ENCODE measurements at places on chromosomes 5 and 9.

GRCh38 chr9:113741886-113742854, 133.9 kb upstream of the ZNF618 start:
- no peak for DNase-seq

GRCh38 chr9:114688379-114688778, 6.4 kb upstream of the TEX48 start:
- DNase-seq: no peak

DNA sequence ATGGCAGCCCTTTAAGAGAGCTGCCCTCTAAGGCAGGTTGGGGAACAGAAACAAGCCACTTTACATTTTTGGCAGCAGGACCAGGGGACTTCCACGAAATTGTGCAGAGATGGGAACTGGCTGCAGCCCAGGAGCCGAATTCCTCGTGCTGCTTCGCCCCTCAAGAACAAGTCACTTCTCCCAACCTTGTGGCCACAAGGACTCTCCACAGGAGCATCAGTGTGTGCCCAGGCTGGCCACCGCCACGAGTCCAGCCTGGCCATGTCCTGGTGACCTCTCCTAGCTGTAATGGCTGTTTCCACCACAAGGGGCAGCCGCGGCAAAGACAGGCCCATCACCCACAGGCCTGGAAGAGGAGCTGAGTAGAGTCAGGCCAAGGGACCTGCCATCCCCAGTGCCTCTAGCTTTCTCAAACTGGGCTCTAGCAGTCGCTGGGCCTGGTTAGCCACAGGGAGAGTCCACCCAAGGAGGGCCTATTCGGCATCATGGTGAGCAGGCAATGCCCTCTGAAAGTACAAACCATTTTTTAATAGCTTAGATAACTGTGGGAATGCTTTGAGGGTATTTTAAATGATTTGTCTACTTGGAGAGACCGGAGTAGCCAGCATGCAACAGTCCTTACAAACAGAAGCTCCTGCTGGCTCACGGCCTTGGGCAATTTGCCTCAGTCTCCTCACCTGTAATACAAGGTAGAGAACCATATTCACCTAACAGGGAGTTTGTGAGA, 129.0 kb downstream of the COL23A1 start:
- DNase-seq: peak; percentile 7

DNA sequence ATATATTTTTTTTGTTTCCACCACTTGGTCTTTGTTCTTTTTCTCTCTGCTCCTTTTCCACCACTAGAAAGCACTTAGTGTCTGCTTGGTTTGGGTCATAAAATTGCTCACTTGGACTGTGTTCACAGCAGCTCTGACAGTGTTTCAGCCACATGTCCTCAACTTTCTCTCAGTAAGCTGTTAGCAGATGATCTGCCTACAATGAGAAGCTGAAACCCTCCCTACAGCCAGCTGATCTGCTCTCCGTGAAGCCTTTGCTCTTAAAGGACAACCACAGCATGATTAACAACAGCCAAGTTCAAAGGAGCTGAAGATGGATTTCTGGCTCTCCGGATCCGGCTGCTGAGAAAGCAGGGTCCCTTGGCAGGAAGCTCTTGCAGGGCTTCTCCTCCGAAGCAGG, 31.6 kb downstream of the PRLR start:
- no peak for DNase-seq

- DNase-seq: no peak
Measured at GRCh38 chr9:80968611-80969010, 720.7 kb downstream of the TLE1 start.

DNA sequence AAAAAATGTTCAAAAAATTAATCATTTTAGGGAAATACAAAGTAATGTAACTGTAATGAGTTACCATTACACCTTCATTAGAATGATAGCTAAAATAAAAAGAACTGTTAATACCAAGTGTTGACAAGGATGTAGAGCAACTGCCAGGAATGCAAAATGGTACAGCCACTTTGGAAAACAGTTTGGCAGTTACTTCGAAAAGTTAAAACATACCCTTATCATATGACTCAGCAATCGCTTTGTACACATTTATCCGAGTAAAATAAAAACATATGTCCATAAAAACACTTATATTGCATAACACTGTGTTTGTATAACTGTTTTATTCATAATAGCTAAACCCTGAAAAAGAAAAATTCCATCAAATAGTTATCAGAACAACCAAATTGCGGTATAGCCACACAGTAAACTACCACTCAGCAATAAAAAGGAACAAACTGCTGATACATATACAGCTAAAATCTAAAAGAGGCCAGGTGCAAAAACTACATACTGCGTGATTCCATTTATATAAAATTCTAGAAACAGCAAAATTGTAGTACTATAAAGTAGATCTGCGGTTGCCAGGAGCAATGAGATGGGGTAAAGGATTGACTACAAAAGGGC, 61.7 kb downstream of the RFX3 start:
- no peak for DNase-seq

DNA sequence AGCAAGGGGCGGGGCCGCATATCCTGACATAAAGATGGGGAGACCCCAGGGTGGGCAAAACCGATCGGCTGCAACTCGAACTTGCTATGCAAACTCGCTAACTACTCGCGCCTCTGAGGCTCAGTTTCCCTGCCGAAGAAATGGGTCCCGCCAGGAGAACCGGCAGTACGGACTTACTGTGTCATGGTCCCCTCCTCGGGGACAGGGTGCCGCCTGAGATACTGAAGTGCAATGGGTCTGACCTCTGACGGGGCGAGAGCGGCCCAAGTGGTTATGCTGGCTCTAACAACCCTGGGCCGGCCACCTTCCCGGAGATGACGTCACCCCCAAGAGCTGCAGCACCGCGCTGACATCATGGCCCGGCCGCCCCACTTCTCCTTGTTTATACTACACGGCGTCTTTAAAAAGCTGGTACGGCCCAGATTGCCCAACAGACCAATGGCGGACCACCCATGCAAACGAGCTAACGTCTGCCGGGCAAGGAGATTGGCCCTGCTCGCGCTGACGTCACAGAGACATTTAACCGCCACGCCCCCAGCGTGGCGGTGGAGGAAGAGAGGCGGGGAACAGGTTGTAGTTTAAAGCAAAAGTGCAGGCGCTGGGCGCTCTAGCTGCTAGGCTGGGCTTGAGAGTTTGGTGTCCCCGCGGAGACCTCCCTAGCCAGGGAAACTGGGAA, 490 bp upstream of the RNF44 start:
- DNase-seq: peak; percentile 99

DNA sequence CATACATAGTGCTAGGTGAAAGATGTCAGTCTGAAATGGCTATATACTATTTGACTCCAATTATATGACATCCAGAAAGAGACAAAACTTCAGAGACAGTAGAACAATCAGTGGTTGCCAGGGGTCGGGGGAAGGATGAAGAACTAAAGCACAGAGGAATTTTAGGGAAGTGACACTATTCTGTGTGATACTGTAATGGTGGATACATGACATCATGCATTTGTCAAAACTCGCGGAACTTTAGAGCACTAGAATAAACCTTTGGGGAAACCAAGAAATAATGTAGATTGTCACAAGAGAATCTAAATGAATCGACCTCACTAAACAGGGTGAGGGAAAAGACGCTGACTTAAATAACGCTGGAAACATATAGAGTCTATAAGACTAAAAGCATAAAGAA, 107.0 kb upstream of the RETREG1 start:
- DNase-seq: no peak

DNA sequence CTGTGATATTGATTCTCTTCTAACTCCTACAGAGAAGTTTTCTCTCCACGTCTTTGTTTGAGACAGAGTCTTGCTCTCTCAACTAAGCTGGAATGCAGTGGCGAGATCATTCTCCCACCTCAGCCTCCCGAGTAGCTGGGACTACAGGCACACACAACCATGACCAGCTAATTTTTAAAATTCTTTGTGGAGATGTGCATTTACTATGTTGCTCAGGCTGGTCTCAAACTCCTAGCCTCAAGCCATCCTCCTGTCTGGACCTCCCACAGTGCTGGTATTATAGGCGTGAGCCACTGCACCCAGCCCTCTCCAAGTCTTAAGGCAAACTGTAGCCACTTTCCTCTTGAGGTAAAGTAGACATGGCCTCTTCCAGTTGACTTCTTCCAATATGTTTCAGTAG, 72.2 kb downstream of the SNX18 start:
- DNase-seq: no peak

- no peak for DNase-seq
Measured at GRCh38 chr9:9792144-9792857, 820.5 kb downstream of the PTPRD start.

GRCh38 chr9:109969011-109969410, 189.0 kb downstream of the PALM2AKAP2 start:
- DNase-seq: no peak

GRCh38 chr9:135939351-135940265, 21.6 kb downstream of the UBAC1 start:
- no peak for DNase-seq

GRCh38 chr5:124157320-124157719, 589.1 kb downstream of the ZNF608 start:
- no peak for DNase-seq

DNA sequence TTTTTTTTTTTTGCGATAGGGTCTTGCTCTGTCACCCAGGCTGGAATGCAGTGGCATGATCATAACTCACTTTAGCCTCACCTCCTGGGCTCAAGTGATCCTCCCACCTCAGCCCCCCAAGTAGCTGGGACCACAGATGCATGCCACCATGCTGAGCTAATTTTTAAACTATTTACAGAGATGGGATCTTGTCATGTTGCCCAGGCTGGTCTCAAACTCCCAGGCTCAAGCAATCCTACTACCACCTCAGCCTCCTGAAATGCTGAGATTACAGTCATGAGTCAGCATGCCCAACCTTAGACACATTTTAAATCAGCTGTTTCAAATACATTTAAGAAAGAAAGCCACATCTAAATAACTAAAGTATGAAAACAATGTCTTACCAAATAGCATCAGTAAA, 439.0 kb downstream of the EBF1 start:
- no peak for DNase-seq

- no peak for DNase-seq
Measured at GRCh38 chr9:75699017-75699416, 191.5 kb upstream of the PCSK5 start.

GRCh38 chr5:154236011-154236410, 45.5 kb downstream of the GALNT10 start:
- no peak for DNase-seq

- peak; percentile 22 for DNase-seq
Measured at GRCh38 chr9:19127871-19128500, 694 bp upstream of the PLIN2 start.

DNA sequence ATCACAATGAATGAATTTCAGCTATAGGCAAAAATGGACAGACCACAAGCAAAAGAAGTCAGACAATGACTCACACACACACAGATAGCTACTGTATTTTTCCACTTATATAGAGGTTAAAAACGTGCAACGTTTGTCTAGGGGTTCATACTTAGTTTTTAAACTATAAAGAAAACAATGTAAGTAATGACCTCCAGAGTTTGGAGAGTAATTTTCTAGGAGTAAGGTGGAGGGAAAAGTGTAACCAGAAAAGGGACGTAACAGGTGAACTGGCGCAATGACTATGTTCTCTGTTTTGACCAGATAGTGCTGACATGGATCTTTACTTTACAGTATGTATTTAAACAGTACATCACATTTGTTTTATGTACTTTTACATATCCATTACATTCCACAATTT, 51.1 kb downstream of the FNIP1 start:
- DNase-seq: no peak

- no peak for DNase-seq
Measured at GRCh38 chr9:79877943-79878602, 306.3 kb downstream of the TLE4 start.

GRCh38 chr5:132472431-132472830, 18.1 kb downstream of the IRF1 start:
- DNase-seq: no peak

- peak; percentile 79 for DNase-seq
Measured at GRCh38 chr5:76818844-76819831, at the start of gene F2RL1. Gene F2RL1 (plus strand): TSS chr5:76819030. CDS start chr5:76819183, 153 bp downstream.

DNA sequence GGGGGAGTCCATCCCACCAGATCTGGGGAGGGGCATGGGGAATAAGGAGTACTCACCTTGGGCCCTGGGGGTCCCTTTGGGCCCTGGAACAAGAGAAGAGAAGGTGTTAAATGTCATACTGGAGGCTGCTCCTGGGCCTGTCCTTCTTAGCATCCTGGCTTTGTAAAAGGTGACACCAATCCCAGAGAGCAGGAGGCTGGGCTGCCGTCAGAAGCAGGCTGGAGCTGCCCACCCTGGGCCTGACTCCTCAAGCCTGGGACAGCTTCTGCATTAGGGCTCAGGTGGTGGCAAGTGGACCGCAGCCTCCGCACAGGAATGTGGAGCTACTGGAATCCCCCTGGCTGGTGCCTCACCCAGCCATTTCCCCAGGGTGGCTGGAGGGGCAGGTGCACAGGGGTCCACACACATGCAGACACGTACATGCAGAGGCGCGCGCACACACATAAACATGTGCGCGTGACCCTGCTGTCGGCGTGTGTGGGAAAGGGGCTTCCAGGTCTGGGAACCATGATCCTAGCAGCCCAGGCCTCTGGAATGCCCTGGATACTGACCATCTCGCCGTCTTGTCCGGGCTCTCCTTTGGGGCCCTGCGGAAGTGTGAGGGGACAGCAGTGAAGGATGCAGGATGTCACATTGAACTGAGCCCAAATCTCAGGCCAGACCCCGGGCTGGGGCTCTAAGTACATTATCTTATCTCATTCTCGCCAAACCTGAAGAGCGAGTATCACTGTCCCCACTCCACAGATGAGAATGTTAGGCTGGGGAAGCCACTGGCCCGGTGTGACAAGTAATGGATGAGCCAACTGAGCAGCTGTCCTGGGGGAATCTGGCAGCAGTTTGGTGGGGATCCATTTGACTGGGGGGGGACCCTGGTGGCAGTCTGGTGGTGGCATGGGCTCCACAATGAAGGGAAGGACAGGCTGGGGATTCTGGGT, 29.3 kb upstream of the PHYKPL start:
- DNase-seq: no peak

DNA sequence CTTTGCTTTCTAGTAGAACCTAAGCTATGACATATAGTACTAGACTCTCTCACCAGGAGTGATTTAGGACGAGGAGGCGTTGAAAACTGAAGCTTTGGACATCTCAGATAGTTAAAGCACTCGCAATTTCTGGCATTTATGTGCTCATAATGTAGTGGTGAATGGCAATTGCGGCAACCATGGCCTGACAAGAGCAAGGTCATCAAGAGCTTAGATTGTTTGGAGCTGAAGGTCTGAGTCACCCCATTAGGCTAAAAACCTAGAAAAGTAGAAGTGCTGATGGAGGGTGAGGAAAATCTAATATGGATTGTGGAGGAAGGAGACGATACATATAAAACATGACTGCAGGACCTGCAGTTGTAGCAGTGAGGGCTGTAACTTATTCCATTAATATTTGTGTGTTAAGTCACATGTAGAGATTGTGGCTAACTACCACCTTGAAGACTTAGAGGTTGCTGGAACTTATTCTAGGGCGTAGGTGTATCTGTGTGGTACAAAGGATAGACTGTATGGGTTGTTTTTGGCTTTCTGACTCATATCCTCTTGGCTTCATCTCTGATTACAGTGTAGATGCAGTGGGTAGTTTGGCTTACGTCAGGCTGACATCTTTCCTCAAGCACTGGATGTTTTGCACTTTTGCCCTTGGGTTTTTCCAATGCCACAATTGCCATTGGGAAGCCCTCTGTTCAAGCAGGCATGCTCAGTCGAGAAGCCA, 138.9 kb upstream of the CDKN2B start:
- DNase-seq: no peak

Data from NCI-H345 (cell line).